ENCODE measurements at places on chromosomes 6 and 20. TPM values are rescaled to one million over a fixed set of nuclear protein-coding genes. Genes with fewer than 3 reads are reported as not detected.

The BTN1A1 gene
- total RNA-seq, result not detected

The C20orf202 gene
- not detected for total RNA-seq

The TINAG gene
- 0.32 TPM for total RNA-seq

The ENPP4 gene
- total RNA-seq, result 9.9 TPM

The SMOC2 gene
- not detected for total RNA-seq

The TSBP1 gene
- total RNA-seq, result not detected

The STMND1 gene
- total RNA-seq, result not detected

The DEFB124 gene
- total RNA-seq, result not detected

The C6orf15 gene
- total RNA-seq, result not detected
